NCI-H187 treated with DMSO at 0.1 percent for 48 hours (cell line): ENCODE measurements at places on chromosomes 4 and X.
A peak's percentile ranks its signal among the peaks of the same experiment; 100 is the strongest.

- no peak for DNase-seq
Observed at GRCh38 chrX:15594371-15594770, 6.4 kb downstream of the ACE2 start.

DNA sequence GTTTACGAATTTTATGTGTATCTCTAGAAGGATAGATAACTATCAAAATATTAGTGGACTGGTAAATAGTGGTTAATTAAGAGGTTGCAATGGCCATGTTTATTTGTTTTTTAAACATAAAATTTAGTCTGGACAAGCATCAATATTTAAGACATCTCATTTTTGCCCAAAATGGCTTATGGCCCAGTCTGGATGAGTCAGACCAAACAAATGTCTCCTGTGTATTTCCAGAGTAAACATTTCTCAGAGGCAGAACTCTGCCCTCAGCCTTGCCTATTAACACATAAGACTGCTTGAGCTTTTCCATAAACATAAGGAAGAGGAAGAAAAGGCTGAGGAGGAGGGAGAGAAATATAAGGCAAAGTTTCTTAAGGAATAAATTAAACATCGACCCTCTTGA lies 277.1 kb upstream of the DIAPH2 start:
- DNase-seq, result no peak

DNA sequence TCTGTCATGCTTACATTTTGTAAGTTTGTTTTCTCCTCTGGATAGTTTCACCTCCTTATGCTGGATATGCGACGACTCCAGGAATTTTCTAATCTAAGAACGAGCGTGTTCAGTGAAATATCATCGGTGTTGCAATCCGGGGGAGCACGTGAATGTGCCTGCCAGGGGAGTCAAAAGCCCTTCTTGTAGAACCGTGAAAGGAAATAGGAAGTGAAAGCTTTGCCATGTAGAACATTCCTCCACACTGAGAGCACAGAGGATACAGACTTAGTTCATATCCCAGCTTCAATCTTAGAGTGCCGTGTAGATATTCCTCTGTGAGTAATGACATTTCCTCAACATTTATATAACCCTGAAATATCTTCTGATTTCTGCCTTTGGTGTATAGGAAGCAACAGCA lies 121.2 kb downstream of the VEGFC start:
- DNase-seq, result no peak

DNA sequence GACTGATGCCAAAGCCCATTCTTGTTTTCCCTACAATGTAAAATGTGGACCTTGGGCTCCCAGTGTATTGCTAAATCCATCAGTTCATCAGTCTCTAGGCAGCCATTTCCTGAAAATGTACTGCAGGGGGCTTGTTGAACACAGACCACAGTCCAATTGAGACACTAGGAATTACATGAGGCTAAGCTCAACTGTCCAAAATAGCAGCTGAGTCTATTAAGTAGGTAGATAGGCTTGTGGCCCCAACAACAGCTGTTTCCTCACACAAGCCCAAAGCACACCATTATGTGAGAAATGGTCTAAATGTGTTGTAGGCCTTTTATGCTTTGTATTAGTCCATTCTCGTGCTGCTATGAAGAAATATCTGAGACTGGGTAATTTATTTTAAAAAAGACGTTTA lies 60.0 kb upstream of the PAK3 start:
- DNase-seq, result no peak

DNA sequence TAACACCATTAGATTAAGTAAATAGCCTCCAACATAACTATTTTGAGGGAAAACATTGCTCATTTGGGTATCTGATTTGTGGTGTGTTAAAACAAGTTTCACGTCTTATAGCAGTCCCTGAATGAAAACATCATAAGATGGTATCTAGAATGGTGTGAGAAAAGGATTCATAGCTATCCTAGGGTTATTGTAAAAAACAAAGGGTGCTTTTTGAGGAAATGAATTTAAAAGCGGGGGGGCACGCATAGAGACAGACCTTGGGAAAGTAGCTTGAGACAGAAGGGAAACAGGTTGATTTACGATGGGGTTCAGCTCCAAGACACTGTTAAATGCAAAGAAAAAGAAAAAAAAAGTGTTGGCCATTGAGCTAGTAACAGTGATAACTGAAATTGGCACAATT lies 768 bp upstream of the CXCL10 start:
- DNase-seq, result no peak

- DNase-seq, result no peak
Observed at GRCh38 chrX:110853610-110854009, 58.0 kb upstream of the CHRDL1 start.

GRCh38 chr4:87469390-87469789 lies 47.0 kb downstream of the NUDT9 start:
- DNase-seq, result no peak

GRCh38 chrX:124388562-124388961 lies 42.2 kb downstream of the SH2D1A start:
- peak; percentile 7 for DNase-seq
